ENCODE measurements at places on chromosomes 1 and 21. TPM values are rescaled to one million over a fixed set of nuclear protein-coding genes. Genes with fewer than 3 reads are reported as not detected.
A peak's percentile ranks its signal among the peaks of the same experiment; 100 is the strongest.

DNA sequence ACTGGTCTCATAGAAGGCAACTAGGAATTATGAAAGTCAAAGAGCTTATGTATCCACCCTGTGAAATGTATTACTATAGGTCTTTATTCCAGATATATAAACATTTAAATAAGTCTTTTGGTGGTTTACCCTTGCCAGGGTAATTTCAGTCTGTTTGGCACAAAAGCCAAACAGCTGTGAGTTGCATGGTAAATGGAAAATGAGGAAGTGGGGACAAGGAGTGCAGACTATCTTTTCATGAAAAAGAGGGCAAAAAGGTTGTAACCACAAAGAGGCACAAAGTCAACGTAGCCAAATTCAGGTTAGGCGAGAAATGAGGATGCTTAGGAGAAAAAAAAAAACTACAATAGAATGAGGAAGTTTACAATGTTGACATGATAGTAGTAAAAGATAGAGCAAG lies 492.3 kb upstream of the PRMT6 start:
- no peak overlapping the region for H3K27ac ChIP-seq
- no peak for DNase-seq
- no peaks in the 10 kb centered on the region for H3K27me3 ChIP-seq
- H3K36me3 ChIP-seq = no peaks in the 10 kb centered on the region

GRCh38 chr1:221458447-221459156 lies 283.3 kb downstream of the DUSP10 start:
- no peak for DNase-seq
- H3K4me1 ChIP-seq = no peaks in the 10 kb centered on the region
- H3K4me3 ChIP-seq = no peak overlapping the region
- no peaks in the 10 kb centered on the region for H3K36me3 ChIP-seq
- no peak overlapping the region for H3K27ac ChIP-seq
- H3K27me3 ChIP-seq = no peaks in the 10 kb centered on the region

- H3K4me3 ChIP-seq = peak overlapping the region; percentile 69
- no peak for DNase-seq
- no peak overlapping the region for H3K27ac ChIP-seq
- H3K36me3 ChIP-seq = no peaks in the 10 kb centered on the region
- H3K4me1 ChIP-seq = peaks cover 5% of the 10 kb centered on the region
Measured at GRCh38 chr1:226100436-226101391, 38.2 kb downstream of the H3-3A start.

DNA sequence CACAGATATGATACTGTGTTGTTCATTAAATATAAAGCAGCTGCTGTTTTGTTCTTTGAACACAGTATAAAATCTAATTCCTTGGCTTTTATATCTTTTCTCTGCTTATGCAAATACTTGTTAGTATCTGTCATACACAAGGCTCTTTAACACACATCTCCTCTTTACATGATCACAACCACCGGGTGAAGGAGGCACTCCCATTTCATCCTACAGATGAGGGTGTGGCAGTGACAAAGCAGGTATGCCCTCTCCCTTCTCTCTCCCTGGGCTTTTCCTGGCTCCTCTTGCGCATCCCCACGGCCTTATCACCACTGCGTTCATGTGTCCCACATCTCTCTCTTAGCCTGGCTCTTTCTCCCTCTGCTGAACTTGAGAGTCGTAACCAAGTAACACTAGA lies 38.2 kb downstream of the JUN start:
- no peak overlapping the region for H3K27ac ChIP-seq
- DNase-seq = no peak
- H3K27me3 ChIP-seq = no peaks in the 10 kb centered on the region
- no peaks in the 10 kb centered on the region for H3K4me1 ChIP-seq
- H3K4me3 ChIP-seq = no peak overlapping the region
- H3K36me3 ChIP-seq = no peaks in the 10 kb centered on the region

GPATCH2 gene
- 15.9 TPM for total RNA-seq

DNA sequence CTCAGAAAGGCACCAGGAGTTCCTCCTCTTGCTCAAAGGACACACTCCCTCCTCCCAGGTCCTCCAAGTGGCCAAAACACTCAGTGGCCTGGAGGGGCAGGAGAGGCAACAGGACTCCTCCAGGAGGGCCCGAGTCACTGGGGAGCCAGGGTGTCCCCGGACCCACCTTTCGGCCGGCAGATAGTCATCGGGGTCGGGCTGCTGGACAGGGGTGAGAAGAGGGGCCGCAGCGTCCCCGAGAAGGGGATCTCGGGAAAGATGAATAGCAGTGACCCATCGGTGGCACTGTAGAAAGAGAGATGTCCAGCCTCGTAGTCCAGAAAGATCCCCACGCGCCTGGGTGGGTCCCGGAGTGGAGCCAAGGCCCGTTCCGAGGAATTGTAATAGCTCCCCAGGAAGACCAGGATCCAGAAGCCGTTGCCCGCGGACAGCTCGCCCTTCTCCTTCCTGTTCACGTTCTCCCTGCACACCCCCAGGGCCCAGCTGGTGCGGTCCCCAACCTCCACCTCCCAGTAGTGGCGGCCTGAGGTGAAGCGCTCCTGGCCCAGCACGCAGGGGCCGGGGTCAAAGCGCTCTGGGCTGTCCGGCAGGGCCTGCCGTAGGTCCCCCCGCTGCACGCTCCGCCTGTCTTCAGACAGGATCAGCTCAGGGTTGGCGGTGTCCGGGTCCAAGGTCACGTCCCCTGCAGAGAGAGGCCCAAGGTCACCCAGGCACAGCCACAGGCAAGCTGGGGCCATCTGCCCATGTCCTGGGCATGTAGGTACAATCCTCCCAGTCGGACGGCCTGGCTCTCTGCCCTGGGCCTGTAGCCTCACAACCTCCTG lies 11.9 kb downstream of the TRIM11 start:
- H3K36me3 ChIP-seq = peaks cover 18% of the 10 kb centered on the region
- no peak overlapping the region for H3K27ac ChIP-seq
- H3K4me3 ChIP-seq = no peak overlapping the region

- no peaks in the 10 kb centered on the region for H3K36me3 ChIP-seq
- H3K4me1 ChIP-seq = no peaks in the 10 kb centered on the region
- H3K27me3 ChIP-seq = no peaks in the 10 kb centered on the region
- H3K4me3 ChIP-seq = no peak overlapping the region
Measured at GRCh38 chr1:163770265-163770664, 448.5 kb downstream of the NUF2 start.

DNA sequence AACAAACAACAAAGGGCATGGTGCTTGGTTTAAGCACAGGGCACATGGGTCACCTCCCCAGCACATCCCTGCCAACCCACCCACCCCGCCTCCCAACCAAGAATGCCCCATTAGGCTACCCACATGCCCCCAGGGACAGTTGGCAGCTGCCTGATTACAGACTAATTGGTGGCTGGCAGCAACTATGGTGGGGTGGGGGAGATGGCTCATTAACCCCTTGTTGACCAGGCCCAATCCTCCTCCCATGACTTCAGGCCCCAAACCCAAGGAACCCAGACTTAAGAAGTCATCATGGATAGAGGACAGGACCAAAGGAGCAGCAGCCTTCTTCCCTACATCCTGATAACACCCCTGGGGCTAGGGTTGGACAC lies 1.3 kb downstream of the RIMS3 start:
- H3K4me1 ChIP-seq = peaks cover 5% of the 10 kb centered on the region
- DNase-seq = no peak
- H3K4me3 ChIP-seq = peak overlapping the region; percentile 80

DNA sequence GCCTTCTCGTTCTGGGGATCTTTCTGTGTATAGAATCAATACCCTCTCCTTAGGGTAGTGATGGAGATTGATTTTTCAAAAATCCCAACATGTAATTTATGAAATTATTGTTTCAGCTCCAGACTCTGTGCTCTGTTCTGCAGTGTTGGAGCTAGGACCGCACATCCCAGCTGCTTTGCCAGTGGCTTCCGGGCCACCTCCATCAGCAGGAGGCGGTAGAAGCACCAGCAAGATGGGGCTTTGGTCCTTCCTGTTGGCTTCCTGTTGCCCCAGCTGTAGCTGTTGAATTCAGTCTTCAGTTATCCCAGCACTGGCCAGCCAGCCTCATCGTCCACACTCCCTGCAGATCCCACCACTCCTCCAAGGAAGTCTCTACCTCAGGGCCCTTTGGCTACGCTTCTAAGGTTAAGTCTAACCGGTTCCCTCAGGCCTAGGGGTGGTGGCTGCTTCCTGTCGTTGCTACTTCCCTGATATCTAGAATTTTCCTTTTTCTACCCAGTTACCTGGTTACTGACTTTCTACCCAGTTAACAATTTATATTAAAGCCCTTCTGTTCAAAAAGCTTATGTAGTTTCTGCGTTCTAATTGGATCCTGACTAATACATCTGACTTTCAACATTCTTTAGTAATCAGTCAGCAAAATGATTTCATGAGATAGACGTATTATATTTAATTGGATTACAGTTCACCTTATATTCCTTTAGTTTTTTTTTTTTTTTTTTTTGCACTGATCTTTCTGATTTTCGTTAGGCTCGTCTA lies 24.6 kb downstream of the GALNT2 start:
- DNase-seq = no peak
- peaks cover 4% of the 10 kb centered on the region for H3K36me3 ChIP-seq
- no peak overlapping the region for H3K4me3 ChIP-seq
- no peaks in the 10 kb centered on the region for H3K4me1 ChIP-seq
